ENCODE measurements at places on chromosomes 13 and 19. TPM values are rescaled to one million over a fixed set of nuclear protein-coding genes. Genes with fewer than 3 reads are reported as not detected.
A peak's percentile ranks its signal among the peaks of the same experiment; 100 is the strongest.

DNA sequence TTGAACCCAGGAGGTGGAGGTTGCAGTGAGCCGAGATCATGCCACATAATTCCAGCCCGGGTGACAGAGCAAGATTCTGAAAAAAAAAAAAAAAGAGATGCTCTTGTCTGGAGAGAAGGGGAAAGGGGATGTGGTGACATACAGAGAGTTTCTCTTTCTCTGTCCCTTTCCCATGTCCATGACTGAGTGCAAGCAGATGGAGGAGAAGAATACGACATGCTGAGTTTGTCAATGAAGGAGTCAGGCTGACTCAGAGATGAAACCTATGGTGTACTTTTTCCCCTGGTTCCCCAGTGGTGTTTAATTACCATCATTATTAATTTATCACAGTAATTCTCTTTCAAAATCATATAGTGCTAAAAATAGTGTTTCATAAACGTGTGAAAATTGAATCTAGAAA lies 448.8 kb downstream of the FOXO1 start:
- DNase-seq = no peak

DNA sequence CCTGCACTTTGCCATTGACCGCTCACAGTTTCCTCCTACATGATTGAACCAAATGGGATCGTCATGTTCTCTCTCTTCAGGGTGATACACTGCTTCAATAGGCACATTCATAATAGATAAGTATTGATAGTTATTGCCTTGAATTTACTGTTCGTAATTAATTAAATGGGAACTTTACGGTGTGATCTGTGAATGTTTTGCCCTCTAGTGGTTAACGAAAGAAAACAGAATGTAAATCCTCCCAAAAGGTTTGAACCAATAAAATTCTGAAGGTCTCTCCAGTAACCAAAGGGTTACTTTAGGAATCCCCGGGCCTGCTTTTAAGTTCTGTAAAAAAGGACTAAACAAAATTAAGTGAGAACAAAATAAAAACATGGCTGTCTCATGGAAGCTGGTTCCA lies 389.3 kb downstream of the DACH1 start:
- DNase-seq = no peak

- no peak for DNase-seq
These were observed 35.3 kb upstream of the SLC10A2 start for GRCh38 chr13:103101500-103101899.

DNA sequence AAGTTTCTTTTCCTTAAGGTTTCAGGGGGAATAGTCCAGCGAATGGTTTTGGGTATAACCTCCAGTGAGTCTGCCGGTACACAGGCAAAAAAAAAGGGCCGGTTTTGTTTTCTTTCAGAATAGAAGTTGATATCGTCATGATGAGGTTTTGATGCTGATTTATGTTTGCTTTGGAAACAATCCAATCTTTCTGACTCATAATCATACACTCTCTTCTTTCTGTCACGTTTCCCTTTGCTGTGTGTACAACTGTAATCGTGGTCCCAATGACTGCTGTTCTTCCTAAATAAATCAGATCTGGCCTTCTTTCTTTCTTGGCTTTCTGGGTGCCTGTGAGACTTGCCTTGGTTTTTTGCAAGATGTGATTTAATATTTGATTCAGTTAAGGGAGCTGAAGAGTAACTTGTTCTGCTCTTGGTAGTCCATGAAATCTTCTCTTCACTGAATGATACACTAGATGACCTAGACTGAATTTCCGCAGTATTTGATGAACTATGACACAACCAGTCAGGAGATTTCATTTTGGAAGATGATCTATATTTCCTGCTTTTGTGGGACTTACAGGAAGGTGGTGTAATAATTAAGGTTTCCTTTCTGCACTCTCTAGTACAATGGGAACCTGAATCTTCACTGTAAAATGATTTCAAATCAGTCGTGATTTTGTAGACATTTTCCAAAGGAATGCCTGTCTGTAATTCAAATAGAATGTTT lies 34.9 kb upstream of the METTL21C start:
- no peak for DNase-seq

DNA sequence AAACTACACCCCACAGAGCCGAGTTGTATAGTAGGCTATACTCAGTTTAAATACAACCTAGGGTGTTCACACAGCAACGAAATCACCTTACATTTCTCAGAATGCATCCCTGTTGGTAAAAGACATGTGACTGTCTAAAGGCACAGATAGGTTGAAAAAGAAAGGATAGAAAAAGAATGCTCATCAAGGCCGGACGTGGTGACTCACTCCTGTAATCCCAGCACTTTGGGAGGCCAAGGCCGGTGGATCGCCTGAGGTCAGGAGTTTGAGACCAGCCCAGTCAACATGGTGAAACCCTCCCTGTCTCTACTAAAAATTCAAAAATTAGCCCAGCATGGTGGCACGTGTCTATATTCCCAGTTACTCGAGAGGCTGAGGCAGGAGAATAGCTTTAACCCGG lies 3.8 kb upstream of the IL17D start:
- DNase-seq = no peak

- peak; percentile 73 for DNase-seq
These were observed 10.8 kb downstream of the F2RL3 start for GRCh38 chr19:16899566-16900075.

GRCh38 chr13:75415694-75416093 lies 66.3 kb downstream of the TBC1D4 start:
- no peak for DNase-seq

Gene RFPL4A
- not detected for total RNA-seq

Gene PGLYRP1
- 3.0 TPM for total RNA-seq

Gene C1QTNF9
- total RNA-seq = not detected

Gene CGB5
- total RNA-seq = not detected
